ENCODE measurements at places on chromosomes 11 and 22. TPM values are rescaled to one million over a fixed set of nuclear protein-coding genes. Genes with fewer than 3 reads are reported as not detected.
A peak's percentile ranks its signal among the peaks of the same experiment; 100 is the strongest.

DNA sequence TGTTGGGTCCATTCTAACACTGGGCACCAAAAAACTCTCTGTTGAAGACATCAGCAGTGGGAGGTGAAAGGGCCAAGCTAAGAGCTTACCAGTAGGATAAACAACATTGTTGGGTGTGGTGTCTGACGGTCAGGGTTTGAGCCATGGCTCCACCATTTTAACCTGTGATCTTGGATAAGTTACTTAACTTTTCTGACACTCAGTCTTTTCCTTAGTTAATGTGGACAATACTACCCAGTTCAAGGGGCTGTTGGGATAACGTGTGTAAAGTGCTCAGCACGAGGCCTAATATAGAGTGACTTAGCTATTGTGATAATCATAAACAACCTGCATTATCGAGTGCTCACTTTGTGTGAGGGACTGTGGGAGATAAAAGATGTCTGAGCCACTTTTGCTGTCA lies 6.1 kb downstream of the UCP3 start:
- DNase-seq: no peak

- no peak for DNase-seq
These were observed 118.3 kb upstream of the RCN1 start for GRCh38 chr11:31972623-31973022.

DNA sequence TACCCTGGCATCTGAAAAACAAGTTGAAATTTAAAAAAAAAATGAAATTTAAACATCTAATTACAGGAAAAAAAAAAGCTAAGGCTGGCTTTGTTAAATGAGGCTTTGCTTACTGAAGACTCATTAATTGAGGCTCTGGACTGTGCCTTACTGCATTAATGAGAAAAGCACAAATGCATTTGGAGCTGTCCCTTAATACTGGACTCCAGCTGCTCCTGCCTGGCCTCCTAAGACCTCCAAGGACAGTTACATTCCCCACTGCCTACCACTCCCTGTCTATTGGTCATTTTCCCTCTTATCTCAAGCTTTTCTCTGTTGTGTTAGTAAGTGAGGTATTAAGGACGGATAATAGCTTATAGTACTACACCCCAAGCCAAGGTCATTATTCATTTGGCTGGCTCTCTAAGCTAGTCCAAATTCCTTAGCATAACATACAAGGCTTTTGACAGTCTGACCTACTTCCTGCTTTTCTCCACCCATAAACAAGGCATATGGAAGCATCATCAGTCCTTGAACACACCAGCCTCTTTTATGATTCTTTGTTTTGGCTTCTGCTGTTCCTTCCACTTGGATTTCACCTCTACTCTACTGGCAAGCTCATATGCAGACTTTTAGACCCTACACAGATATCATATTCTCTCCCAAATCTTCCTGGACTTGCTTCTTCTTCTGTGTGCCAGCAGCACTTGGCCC lies 62.5 kb downstream of the USP35 start:
- no peak for DNase-seq

DNA sequence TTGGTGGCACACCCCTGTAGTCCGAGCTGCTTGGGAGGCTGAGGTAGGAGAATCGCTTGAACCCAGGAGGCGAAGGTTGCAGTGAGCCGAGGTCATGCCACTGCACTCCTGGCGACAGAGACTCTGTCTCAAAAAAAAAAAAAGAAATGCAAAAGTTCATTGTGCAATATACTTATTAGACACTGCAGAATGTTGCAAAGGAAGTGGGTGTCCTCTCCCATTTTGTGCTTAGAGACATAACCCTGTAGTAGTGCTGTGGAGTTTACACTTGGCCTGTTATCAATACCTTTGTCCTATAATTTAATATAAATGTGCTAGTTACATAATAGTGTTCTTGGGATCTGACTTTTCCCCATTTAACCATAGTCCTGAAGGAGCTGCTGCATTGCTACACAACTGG lies 9.4 kb downstream of the BCL2L13 start:
- DNase-seq: no peak

DNA sequence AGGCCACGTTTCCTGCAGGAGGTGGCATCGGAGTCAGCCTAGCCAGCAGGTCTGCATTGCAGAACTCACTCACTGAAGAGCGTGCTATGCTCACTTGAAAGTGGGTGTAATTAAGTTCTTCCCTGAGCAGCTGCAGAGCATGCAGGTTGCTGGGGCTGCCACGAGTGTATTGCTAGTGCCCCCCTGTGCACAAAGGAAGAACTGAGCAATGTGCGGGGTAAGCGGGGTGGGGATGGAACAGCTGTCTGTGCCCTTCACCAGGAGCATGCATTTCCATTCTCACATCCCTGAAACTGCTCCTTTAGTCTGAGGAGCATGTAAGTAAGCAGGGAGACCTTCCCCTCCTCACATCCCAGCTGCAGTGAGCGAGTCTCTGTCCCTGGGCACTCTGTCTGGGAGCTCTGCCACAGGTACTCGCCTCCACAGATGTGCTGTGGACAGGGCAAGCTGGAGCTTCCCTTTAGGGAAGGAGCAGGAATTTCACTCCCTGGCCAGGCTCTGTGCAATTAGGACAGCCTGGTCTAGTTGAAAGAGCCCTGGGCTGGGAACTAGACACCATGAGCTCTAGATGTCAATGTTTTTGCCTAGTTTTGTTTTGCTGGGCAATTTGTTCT lies 1031.8 kb downstream of the NTM start:
- DNase-seq: peak; percentile 54

DNA sequence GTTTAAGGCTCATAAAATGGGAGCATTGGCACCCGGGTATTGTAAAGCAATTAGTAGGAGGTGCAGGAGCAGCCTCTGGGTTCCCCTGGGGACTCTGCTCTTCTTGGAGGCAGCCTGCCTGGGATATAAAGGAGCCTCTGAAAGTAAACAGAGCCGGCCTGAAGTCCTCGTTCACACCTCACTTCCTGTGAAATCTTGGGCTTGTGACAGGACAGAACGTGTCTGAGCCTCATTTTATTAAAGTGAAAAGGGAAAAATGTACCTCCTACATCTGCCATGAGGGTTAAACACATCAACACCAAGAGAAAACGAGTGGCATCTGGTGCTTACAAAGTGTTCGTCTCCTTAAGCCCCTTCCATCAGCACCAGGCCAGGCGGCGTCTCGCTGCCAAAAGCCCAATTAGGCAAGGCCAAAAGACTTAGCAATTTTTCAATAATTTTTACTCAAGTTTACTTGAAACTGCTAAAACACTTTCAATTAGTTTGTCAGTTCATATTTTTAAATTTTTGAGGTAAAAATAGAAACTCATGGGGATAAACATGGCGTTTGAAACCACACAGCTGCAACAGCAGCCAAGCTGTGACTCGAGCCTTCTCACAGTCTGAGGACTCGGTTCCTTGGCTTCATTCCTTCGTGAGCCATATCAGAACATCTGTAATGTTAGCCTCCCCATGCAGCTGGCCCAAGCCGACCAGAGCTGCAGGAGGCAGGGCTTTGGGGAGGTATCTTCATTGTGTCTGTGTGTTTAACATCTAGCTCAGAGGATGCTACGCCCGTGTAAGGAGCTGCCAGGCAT lies 33.6 kb downstream of the MAP6 start:
- DNase-seq: no peak

Gene WNT11
- total RNA-seq: 0.30 TPM

Gene HTR3B
- 2.2 TPM for total RNA-seq

Gene WNT7B
- not detected for total RNA-seq

Gene CDC45
- total RNA-seq: 28.1 TPM

Measured in Karpas-422 (cell line).